ENCODE measurements at places on chromosomes 12 and 14. TPM values are rescaled to one million over a fixed set of nuclear protein-coding genes. Genes with fewer than 3 reads are reported as not detected.

- peaks cover 61% of the 10 kb centered on the region for H3K27me3 ChIP-seq
- H3K4me1 ChIP-seq: peaks cover 17% of the 10 kb centered on the region
- DNase-seq: no peak
- H3K36me3 ChIP-seq: no peaks in the 10 kb centered on the region
- no peak overlapping the region for H3K27ac ChIP-seq
Measured at GRCh38 chr14:94175011-94175745, 1.1 kb downstream of the PPP4R4 start.

GRCh38 chr14:74570696-74571095 lies 41.3 kb downstream of the LTBP2 start:
- DNase-seq: no peak
- H3K4me3 ChIP-seq: no peak overlapping the region
- peaks cover 72% of the 10 kb centered on the region for H3K27me3 ChIP-seq
- H3K4me1 ChIP-seq: peaks cover 42% of the 10 kb centered on the region

TAS2R50 gene
- total RNA-seq: 0.89 TPM

DNA sequence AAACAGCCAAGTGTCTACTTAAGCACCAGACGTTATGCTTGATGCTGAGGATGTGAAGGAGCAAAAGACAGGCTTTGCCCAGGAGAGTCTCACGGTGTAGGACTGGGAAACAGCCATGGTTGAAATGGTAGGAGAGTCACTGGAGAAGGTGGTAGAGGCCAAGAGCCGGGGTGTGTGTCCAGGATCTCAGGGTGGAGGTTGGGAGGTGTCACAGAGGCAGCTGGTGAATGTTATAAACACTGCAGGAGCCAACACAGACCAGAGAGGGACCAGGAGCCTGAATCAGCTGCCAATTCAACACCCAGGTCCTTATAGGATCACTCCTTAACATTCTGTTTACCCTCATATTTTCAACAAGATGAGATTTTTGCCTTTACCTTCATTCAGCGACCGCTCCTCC lies 7.5 kb downstream of the NID2 start:
- no peak overlapping the region for H3K27ac ChIP-seq
- H3K36me3 ChIP-seq: no peaks in the 10 kb centered on the region
- H3K4me3 ChIP-seq: no peak overlapping the region

DNA sequence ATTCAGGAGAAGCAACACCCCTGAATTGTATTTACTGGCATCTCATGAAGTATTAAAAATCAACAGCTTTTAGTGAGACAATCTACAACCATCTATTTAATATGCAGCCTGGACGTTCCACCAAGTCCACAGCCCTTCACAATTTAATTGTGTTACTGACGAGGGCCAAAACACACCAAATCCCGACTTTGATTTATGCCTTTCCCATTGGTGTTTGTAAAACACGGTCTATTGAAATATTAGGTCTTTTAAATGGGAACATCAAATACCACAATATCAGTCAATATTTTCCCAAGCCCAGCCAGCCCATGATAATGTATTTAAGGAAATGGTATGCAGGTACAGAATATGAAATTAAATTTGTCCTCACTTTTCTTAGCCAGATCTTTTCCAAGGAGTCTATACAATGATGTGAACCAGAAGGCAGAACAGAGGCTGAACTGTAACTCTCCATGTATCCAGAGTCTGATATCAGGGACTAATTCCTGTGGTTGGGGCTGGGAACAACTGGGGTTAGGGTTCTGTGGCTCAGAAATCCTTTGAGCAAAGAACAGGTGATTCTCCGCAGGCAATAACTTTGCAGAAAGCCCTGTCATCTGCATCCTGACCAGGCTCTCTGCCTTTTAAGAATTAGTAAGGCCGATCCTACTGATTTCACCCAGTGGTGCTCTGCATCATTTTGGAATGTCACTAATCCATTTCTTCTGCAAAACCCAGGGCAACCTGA lies 179.3 kb upstream of the GZMB start:
- H3K36me3 ChIP-seq: no peaks in the 10 kb centered on the region
- H3K4me1 ChIP-seq: no peaks in the 10 kb centered on the region
- no peak overlapping the region for H3K4me3 ChIP-seq
- no peak overlapping the region for H3K27ac ChIP-seq

DNA sequence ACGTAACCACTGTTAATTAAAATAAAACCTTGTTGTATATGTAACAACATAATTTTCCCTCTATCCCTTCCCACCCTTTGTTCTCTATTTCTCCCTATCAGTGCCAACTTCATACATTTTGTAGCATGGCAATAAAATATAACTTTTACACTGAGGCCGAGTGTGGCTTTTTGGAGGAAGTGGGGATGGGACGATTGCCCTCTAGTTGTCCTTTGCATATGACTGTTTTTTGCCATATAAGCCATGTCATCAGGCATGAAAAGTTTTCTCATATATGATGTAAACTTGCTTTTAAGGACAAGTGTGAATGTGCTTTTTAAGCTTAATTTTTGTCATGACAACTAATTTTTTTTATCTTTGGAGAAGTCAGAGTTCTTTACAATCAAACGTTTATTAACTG lies 6.2 kb upstream of the CCT2 start:
- H3K27ac ChIP-seq: no peak overlapping the region
- H3K4me1 ChIP-seq: peaks cover 8% of the 10 kb centered on the region

DNA sequence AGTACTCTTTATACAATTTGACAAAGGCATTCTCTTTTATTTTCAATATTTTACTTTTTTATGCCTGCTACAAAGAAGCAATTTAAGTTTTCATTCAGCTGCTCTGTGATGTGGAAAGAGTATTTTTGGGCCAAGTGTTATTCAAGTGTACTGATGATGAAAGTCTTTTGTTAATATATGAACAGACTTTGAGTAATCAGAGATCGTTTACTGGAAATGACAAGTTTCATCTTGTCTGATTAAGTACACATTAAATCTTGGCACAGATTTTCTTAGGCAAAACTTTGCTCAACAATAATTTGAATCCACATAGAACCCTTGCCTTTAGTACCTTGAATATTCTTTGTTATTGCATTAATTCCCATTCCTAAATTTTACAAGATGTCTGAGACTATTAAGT lies 13.3 kb upstream of the PZP start:
- H3K36me3 ChIP-seq: no peaks in the 10 kb centered on the region
- peaks cover 6% of the 10 kb centered on the region for H3K27me3 ChIP-seq
- DNase-seq: no peak
- no peak overlapping the region for H3K27ac ChIP-seq

ZC2HC1C gene
- total RNA-seq: 2.8 TPM

CCDC175 gene
- not detected for total RNA-seq

GRCh38 chr12:122148657-122149056 lies 25.4 kb downstream of the IL31 start:
- H3K4me1 ChIP-seq: peaks cover 3% of the 10 kb centered on the region
- H3K27ac ChIP-seq: no peak overlapping the region
- peaks cover 19% of the 10 kb centered on the region for H3K27me3 ChIP-seq
- H3K36me3 ChIP-seq: peaks cover under 1% of the 10 kb centered on the region
- no peak overlapping the region for H3K4me3 ChIP-seq
- no peak for DNase-seq

DNA sequence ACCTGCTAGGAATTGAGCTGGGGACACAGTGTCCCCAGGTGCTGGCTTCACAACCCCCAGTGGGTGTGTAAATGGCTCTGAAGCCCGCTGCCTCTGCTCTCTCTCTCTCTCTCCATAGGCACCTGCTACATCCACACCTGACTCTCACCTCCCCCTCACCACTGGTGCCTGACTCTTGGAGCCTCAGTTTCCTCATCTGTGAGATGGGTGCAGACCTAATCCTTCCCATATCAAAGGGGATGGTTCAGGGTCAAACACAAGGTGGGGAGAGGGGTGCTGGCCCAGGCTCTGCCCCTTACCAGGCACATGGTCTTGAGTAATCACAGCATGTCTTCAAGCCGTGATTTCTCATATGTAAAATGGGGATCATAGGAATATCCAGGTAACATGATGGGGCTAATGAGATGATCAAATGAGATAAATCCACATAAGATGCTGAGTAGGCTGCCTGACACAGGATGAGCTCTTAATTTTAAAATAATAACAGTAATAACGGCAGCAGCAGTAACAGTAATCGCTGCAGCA lies 37.6 kb downstream of the TESC start:
- H3K27ac ChIP-seq: no peak overlapping the region
- H3K27me3 ChIP-seq: no peaks in the 10 kb centered on the region
- no peak overlapping the region for H3K4me3 ChIP-seq
- peaks cover 55% of the 10 kb centered on the region for H3K4me1 ChIP-seq
- peaks cover 15% of the 10 kb centered on the region for H3K36me3 ChIP-seq

DNA sequence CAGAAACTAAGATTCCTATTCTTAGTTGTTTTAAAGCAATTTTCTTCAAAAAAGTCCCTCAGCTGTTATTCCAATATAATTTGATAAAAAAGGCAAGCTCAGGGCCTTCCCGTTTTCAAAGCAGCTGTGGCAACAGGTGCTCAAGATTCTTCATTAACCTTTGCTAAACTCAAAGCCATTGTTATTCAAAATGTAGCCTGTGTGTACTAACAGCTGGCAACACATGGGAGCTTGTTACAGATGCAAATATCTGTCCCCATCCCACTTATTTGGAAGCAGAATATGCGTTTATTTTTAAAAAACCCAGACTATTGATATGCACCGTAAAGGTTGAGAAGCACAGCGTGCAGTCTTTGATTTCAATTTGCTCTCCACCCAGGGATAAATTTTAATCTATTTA lies 210.4 kb upstream of the SYT10 start:
- no peak overlapping the region for H3K4me3 ChIP-seq
- no peak for DNase-seq
- no peaks in the 10 kb centered on the region for H3K27me3 ChIP-seq
- H3K27ac ChIP-seq: no peak overlapping the region
- H3K4me1 ChIP-seq: no peaks in the 10 kb centered on the region

GRCh38 chr12:51744957-51745356 lies 103.6 kb downstream of the FIGNL2 start:
- DNase-seq: no peak
- H3K36me3 ChIP-seq: no peaks in the 10 kb centered on the region
- no peak overlapping the region for H3K27ac ChIP-seq
- peaks cover 14% of the 10 kb centered on the region for H3K27me3 ChIP-seq

DNA sequence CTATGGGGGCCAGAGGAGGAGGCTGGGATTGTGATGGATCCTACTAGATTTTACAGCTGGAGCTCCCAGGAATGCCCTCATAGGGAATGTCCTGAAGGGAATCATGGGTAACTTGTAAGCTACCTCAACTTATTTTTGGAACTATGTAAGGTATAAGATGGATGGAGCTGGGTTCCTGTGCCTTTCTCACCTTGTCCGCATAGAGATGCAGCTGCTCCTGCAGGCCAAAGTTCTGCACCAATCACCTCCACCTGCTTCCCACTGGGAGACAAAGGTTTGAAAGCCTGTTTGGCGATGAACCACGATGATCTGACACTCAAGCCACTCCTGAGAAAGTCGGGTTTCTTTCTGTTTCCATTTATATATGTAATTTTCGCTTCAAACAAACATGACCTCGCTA lies 648 bp upstream of the AKAP5 start:
- no peak for DNase-seq
- H3K36me3 ChIP-seq: peaks cover 18% of the 10 kb centered on the region
- peaks cover 45% of the 10 kb centered on the region for H3K4me1 ChIP-seq
- H3K27me3 ChIP-seq: no peaks in the 10 kb centered on the region
- H3K4me3 ChIP-seq: peak overlapping the region; percentile 79
